ENCODE measurements at places on chromosomes 16 and 17. TPM values are rescaled to one million over a fixed set of nuclear protein-coding genes. Genes with fewer than 3 reads are reported as not detected.

Gene CD79B
- 14.5 TPM for polyA plus RNA-seq

Gene ZP2
- not detected for polyA plus RNA-seq

Gene MAPT
- polyA plus RNA-seq: 0.21 TPM

Gene LRRC37A
- polyA plus RNA-seq: 0.27 TPM

Gene HSF5
- polyA plus RNA-seq: 1.8 TPM

Gene CCL14
- polyA plus RNA-seq: not detected

Gene PRR35
- not detected for polyA plus RNA-seq

Gene MT1E
- polyA plus RNA-seq: 10.5 TPM

Gene CD300LB
- not detected for polyA plus RNA-seq

Gene CLEC3A
- not detected for polyA plus RNA-seq

Gene NOTUM
- not detected for polyA plus RNA-seq

Gene ACSM2A
- polyA plus RNA-seq: not detected

Gene CCL16
- polyA plus RNA-seq: not detected

Gene KRTAP16-1
- not detected for polyA plus RNA-seq

Gene TIGD7
- 7.0 TPM for polyA plus RNA-seq

Gene CD68
- 0.59 TPM for polyA plus RNA-seq

Gene RNF157
- 29.4 TPM for polyA plus RNA-seq

Gene SDR42E2
- polyA plus RNA-seq: 0.23 TPM

Gene HEATR9
- polyA plus RNA-seq: 0.07 TPM

Gene VASN
- 0.12 TPM for polyA plus RNA-seq

Gene KRT24
- polyA plus RNA-seq: not detected

Gene HSBP1
- polyA plus RNA-seq: 17.6 TPM

Gene CHP2
- not detected for polyA plus RNA-seq

Gene BMERB1
- 2.2 TPM for polyA plus RNA-seq

Gene TMIGD1
- not detected for polyA plus RNA-seq

Gene DBF4B
- 0.55 TPM for polyA plus RNA-seq

Gene MATCAP1
- polyA plus RNA-seq: 0.98 TPM

Gene HAP1
- polyA plus RNA-seq: not detected

Gene CDK3
- 0.63 TPM for polyA plus RNA-seq

Gene NECAB2
- polyA plus RNA-seq: not detected

Gene SLC2A4
- polyA plus RNA-seq: not detected

Gene ZNF750
- polyA plus RNA-seq: not detected

Gene CACNG5
- not detected for polyA plus RNA-seq

Gene HOXB5
- polyA plus RNA-seq: not detected

Gene UNC45B
- polyA plus RNA-seq: 0.59 TPM

Gene ADAMTS18
- not detected for polyA plus RNA-seq

Gene LRRC46
- 0.43 TPM for polyA plus RNA-seq

Gene SRCIN1
- polyA plus RNA-seq: not detected

Gene ST6GALNAC1
- polyA plus RNA-seq: not detected

Gene RHBDF1
- not detected for polyA plus RNA-seq

Gene CD300C
- not detected for polyA plus RNA-seq

Gene TOX3
- polyA plus RNA-seq: not detected

Gene TPPP3
- polyA plus RNA-seq: not detected

Gene TP53TG3C
- not detected for polyA plus RNA-seq

Gene UBALD1
- 2.5 TPM for polyA plus RNA-seq

Gene TNP2
- polyA plus RNA-seq: not detected

Gene CCL1
- polyA plus RNA-seq: not detected

Gene CA7
- not detected for polyA plus RNA-seq

Gene DRC7
- not detected for polyA plus RNA-seq

Gene TLCD2
- not detected for polyA plus RNA-seq

Gene MT4
- not detected for polyA plus RNA-seq

Gene RNF112
- polyA plus RNA-seq: not detected

Gene EFCAB13
- 11.0 TPM for polyA plus RNA-seq

Gene C16orf46
- polyA plus RNA-seq: 0.16 TPM

Gene MPP3
- not detected for polyA plus RNA-seq

Gene CDK12
- 7.1 TPM for polyA plus RNA-seq

Gene NBR1
- 73.2 TPM for polyA plus RNA-seq

Gene KRTAP9-2
- polyA plus RNA-seq: not detected
